ENCODE measurements at places on chromosomes 6 and 20.

GRCh38 chr20:16674243-16674642 lies 55.6 kb upstream of the SNRPB2 start:
- DNase-seq = no peak

- DNase-seq = no peak
Observed at GRCh38 chr6:134115715-134116074, 63.3 kb upstream of the SLC2A12 start.

DNA sequence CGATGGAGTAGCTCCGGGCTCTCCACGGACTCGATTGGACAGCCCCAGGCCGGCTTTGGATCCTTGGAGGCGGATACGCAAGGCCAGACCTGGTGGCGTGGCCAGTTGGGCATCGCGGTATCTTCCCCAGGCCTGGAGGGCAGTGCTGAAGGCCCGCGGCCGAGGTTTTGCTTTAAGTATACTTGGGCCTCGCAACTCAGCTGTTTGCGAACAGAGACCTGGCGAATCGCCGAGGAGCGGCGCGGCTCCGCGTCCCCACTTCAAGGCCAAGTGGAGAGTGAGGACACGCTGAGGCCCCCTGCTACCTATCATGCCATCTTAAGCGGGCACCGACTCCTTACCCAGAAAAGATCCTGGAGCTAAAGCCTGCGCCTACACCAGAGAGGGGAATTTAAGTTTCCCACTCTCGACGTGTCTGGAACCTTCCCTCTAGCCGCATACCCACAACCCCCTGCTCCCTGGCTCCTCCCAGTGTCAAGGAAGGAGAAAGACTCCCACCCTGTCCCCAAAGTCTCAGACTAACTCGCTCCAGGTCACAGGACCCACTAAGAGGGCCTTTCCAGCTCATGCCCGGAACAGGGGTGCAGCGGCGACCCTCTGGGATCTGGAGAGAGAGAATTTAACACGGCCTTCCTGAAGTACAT lies 4.1 kb downstream of the LINC00237 start:
- DNase-seq = no peak

GRCh38 chr6:68572975-68573374 lies 62.1 kb upstream of the ADGRB3 start:
- DNase-seq = no peak

- no peak for DNase-seq
Observed at GRCh38 chr6:157946053-157946617, 35.5 kb upstream of the SYNJ2 start.

DNA sequence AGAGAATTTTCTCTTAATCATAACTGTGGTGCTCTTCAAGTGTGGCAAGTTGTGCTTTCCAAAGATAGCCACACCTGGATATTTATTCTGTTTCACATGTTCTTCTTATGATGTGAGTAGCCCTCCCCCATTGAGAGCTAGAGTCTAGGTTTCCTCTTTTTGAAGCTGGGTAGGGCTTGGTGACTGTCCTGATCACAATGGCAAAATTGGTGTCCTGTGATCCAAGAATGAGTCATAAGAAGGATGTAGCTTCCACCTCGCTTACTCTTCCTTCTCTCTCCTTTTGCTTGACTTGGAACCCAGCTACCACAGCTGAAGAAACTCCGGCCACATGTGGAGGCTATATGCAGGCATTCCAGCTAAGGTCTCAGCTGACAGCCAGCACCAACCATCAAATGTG lies 7.4 kb upstream of the IGF2R start:
- peak; percentile 84 for DNase-seq

- peak; percentile 88 for DNase-seq
Observed at GRCh38 chr20:16349523-16350260, 223.6 kb downstream of the KIF16B start.

- no peak for DNase-seq
Observed at GRCh38 chr6:30837870-30838269, 46.4 kb upstream of the DDR1 start.

GRCh38 chr20:61461461-61461860 lies 209.4 kb downstream of the CDH4 start:
- peak; percentile 31 for DNase-seq

- no peak for DNase-seq
Observed at GRCh38 chr6:150443621-150444020, 74.8 kb downstream of the IYD start.

DNA sequence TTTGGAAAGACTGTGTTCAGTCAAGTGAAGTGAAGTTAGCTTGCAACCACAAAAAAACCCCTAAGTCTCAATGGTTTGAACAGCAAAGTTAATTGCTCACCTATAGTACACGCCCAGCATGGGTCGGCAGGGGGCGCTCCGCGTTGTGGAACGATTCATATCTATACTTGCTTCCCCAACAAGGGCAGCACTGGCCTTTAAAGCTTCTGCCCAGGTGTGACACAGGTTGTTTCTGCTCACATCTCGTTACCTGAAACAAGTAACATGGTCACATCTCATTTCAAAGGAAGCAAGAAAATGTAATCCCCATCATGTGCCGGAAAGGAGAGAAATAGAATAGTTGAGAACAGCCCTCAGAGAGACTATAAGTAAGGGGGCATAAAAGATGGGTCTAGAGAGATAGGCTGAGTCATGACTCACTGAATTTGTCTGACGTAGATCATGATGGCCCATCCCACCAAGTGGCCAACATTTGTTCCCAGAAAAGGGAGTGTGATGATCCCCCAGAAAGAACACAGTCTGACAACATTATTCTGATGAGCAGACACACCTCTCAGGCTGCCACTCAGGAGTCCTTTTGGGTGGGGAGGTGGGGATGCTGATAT lies 29.0 kb downstream of the HNF4A start:
- DNase-seq = peak; percentile 64

DNA sequence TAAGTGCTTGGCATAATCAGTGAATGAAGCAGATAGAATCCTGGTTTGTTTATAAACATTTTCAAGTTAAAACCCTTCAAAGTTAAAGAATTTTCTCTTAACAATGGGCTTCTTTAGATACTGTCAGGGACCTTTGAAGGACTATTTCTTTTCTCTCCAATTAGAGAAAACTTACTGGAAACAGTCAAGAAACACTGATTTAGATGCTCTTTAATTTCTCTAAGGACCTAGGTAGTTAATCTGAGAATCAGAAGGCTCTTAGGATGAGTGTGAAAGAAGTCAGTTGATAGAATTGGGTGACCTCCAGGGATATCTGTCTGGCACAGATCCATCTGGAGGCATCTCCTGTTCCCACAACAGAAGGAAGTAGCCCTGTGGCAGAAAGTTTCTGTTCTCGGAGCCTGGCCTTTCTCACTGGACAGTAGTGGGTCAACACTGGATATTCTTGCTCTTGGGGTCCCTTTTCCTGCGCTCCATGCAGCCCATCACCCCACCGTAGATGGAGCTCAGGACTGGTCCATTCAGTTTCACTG lies 22.5 kb downstream of the KIAA0408 start:
- DNase-seq = no peak

DNA sequence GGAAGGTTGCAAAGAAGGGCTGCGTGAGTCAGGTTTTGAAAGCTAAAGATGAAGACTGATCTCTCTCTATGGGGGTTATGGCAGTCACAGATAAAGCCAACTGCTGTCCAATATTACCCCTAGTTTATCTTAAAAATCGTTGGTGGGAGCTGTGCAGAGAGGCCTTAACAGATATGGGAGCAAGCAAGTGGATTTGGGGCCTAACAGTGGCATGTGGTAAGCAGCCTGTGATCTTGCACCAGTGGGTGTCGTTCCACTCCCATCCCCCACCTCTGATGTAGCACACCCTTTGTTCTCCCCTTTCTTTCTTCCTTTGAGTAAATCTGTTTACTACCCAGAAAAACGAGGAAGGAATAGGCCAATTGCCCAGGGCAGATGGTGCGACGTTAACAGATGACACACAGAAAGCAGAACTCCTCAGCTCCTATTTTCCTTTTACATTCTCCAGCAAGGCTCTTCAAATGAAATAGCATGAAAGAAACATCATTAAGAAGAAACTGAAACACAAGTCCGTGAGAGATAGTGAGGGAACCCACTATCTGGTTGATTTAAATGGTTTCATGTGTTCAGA lies 274.1 kb upstream of the CITED2 start:
- no peak for DNase-seq

All from kidney tubule cell (primary cell).